ENCODE measurements at places on chromosomes 3 and 15.

DNA sequence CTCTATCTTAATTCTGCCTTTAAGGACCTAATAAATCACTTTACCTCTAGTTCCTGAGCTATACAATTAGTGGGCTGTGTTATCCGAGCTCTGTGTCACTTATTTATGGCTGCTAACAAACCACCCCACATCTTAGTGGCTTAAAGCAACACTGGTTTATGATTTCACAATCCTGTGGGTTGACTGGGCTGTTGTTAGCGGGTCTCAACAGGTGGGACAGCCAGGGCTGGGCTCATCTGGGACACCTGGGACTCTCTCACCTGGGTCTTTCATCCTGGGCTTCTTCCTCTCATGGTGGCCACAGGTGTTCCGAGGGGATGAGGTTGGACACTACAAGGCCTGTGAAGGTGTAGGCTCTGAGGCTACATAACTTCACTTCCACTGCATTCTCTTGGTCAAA lies 35.8 kb upstream of the CHST2 start:
- DNase-seq = no peak

DNA sequence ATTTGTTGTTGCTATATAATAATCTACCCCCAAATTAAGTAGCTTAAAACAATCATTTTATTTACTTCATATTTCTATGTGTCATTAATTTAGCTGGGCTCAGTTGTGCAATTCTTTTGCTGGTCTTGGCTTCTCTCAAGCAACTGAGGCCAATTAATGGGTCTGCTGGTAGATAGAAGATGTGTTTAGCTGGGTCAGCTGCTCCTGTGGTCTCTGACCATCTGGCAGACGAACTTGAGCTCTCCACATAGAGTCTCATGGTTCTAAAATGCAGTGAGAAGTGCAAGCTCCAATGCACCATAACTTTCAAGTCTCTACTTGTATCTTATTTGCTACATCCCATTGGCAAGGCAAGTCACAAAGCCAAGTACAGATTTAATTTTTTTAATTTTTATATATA lies 515.6 kb downstream of the ZIC1 start:
- DNase-seq = no peak

- DNase-seq = peak; percentile 12
Measured at GRCh38 chr3:48985831-48986376, 4.1 kb upstream of the P4HTM start.

DNA sequence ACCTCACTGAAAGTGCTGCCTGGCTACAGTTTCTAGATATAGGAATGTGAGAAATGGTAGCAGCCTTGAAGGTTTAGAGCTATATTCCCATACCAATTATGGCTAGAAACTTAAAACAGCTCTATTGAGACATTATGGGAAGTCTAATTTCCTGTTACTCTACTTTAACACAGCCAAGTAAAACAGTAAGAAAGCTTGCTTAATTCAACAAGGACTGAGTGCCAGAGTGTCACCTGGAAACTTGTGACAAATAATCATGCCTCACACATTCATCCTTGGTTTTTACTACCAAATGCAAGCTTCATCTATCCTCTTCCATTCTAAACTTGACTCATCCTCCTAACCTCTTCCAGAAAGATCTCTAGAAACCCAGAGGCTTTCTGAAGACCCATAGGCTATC lies 41.7 kb downstream of the UBE3A start:
- no peak for DNase-seq

GRCh38 chr3:43319376-43319775 lies 33.0 kb downstream of the SNRK start:
- no peak for DNase-seq

DNA sequence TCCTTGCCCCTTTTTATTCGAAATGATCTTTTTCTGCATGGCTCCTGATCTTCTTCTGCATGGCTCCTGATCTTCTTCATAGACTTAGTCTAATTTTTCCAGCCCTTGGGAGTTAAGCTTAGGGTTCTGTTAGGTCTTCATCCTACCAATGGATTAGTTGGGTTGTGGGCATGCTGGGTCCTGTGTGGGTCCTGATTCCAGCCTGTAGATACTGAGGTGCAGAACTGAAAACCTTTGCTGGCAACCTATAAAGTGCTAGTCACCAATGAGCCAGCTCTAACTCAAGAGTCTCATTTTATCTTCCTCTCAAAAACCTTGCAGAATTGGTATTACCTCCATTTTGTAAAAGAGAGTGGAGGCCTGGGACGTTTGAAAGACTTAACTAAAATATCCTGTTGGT lies 229.2 kb downstream of the CLSTN2 start:
- DNase-seq = no peak

Data from aorta (tissue), 5 donors.